Peyer's patch (tissue), 4 donors: ENCODE measurements at places on chromosomes 3 and 15.

GRCh38 chr15:101152914-101153313, 98.9 kb downstream of the CHSY1 start:
- DNase-seq: no peak

DNA sequence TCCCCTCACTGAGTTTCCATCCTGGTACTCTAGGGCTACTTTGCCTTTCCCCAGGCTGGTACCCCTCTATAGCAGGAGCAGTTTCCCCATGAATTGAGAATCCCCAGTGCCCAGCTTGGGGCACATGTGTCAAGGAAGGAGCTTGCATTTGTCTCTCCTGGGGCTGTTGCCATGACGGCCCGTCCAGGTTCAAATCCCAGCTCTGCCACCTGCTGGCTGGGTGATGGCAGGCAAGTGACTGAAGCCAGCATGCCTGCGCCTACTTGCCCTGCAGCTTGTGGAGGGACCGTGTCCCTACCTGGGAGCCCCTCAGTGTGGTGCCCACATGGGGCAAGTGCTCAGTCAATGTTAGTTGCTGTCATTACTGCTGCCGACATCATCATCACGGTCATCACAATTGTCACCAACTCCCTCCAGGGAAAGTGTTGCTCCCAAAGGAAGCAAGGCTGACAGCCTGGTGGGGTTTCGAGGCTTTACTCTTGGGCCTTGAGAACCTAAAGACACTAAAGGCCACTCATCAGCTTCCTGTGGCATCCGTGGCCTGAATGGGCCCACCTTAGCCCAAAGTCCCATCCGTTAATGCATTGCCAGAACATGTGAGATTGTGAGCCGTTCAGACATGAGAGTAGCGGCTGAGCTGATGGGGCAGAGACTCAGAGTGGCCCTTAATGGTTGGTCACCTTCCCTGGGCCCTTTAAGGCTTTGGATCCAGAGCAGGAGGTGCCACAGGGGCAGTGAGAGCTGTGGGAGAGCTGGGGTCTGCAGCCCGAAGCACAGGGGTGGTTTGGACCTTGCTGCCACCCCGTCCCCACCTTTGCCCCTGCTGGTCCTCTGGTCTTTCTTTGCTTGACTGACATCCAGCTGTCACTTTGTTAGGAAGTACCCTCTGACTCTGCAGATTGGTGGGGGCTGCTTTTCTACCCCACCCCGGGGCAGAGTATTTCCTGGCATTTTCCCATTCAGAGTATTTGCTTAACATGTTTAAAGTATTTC, 144.4 kb downstream of the DNAJB8 start:
- peak; percentile 57 for DNase-seq

DNA sequence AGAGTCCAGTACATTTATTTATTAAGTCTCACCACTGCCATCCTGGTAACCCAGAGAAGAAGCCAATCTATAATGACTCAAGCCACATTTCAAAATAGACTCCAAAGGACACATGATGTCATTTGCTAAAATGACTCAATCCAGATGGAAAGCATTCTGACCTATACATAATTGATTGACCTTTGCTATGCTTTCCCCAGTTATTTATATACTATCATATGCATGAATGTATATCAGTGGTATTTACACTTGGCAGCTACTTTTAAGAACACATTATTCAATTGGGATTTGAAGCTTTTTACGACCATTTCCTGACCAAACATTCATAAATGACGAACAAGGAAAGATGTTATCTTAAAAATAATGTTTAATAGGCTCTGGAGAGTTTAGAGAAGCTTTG, 297.2 kb downstream of the FHIT start:
- DNase-seq: no peak

DNA sequence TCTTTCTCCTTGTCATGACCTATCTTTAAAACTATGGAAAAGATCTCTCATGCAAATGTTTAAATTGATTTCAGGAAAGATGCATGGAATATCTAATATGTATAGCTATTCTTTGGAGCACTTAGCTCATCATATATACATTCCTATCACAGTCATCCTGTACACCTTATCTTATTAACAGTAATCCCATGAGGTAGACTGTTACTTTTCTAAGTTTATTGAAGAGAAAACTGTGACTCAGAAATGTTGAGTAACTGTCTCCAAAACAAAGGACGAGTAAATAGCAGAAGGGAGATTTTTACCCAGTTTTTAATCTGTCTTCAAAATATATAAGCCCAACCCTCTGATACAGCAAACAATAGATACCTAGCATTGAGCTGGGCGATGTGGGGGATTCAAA, 308.3 kb downstream of the GAP43 start:
- DNase-seq: no peak

- DNase-seq: no peak
These were observed 142.8 kb downstream of the TCF12 start for GRCh38 chr15:57061281-57061680.

DNA sequence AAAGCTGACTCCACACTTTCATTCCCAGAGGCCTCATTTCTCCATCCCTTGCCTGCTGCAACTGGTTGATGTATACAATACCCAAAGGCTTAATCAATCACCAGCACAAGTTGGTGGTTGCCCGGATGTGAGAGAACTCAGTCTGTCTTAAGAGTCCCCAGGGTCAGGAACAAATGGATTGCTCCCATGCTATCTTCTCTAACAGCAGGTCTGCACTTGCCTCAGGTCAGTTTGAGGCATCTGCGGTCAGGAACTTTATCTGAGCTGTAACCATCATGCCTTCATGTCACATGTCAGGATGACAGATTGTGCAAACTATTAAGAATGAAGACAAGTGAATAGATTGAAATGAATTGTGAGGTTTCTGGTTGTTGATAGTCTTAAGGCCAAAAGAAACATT, 56.1 kb downstream of the BFSP2 start:
- no peak for DNase-seq

DNA sequence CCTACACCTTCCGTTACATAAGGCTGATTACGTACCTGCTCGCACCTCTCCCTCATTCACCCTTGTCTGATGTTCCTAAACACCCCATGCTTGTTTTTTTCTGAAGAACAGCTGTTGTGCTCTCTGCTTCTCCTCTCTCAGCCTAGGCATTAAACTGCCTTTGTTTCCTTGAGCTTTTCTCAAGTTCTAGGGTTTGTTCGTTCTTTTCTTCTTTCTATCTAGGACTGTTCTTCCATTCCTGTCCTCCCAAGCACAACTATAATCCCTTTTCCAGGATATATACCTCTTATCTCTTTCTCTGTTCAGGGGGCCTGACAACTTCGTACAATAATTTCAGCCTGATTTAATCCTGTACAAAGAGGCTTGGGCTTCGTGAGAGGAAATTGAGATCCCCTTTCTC, 11.4 kb downstream of the SYN2 start:
- DNase-seq: no peak

DNA sequence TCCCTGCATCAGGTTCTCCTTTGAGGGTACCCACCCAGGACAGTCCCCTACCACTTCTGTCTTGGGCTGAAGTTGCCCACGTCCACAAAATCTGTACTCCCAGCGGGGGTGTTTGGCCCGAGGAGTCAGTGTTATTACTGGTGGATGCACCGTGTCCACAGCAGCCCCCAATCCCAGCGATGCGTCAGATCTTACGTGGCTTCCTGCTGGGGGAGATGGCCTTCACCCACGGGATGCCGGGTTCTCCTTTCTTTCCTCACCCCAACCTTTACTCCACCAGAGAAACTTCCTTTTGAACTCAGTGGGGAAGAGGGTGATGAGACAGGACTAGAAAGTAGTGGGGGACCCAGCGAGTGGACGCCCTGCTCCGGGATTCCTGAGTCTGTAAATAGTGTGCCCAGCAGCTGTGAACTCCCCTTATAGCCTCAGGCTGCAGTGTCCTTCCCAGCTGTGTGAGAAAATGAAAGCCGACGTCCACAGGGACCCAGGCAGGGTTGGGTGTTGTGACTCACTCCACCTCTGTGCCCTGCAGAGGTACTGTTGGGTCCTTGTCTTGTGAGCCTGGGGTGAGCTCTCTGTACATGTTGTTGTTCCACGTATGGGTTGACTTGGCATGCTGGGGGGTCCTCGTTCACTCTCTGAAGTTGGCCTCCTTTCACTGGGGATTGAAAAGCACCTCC, 31.5 kb downstream of the CRTAP start:
- DNase-seq: no peak

- DNase-seq: no peak
These were observed 12.1 kb downstream of the MRPS22 start for GRCh38 chr3:139355891-139356290.

DNA sequence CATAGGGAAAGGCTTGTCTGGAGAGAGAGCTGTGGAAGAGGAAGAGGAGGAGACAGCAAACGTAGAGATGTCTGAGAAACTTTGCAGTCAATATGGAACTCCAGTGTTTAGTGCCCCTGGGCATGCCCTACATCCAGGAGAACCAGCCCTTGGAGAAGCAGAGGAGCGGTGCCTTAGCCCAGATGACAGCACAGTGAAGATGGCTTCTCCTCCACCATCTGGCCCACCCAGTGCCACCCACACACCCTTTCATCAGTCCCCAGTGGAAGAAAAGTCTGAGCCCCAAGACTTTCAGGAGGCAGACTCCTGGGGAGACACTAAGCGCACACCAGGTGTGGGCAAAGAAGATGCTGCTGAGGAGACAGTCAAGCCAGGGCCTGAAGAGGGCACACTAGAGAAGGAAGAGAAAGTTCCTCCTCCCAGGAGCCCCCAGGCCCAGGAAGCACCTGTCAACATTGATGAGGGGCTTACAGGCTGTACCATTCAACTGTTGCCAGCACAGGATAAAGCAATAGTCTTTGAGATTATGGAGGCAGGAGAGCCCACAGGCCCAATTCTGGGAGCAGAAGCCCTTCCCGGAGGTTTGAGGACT, 6.9 kb downstream of the MAP1A start:
- no peak for DNase-seq

GRCh38 chr3:160291290-160291908, 66.2 kb downstream of the C3orf80 start:
- DNase-seq: no peak

DNA sequence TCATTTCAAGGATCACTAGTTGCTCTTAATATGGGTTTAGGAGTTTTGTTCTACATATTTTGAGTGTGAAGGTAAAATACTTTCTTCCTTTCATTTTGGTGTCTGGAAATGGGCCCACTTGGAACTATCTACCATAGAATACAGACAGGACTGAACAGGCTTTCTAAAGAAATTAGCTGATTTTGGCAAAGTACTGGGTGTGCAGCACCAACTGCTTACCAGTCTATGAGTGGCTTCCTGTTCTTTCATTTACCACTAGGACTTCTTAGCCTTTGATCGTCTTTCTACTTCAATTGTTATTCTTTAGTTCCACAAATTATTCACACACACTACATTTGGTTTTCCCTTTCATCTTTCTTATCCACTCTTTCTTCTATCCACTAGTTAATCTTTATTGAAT, 1196.3 kb downstream of the ROBO1 start:
- no peak for DNase-seq

GRCh38 chr3:10473581-10474274, 31.7 kb downstream of the ATP2B2 start:
- no peak for DNase-seq

GRCh38 chr15:78003539-78004008, 73.9 kb downstream of the TBC1D2B start:
- DNase-seq: no peak

GRCh38 chr15:99556011-99556410, 9.8 kb upstream of the MEF2A start:
- DNase-seq: no peak

- no peak for DNase-seq
These were observed 4.1 kb downstream of the OR4F6 start for GRCh38 chr15:101807345-101807945.

- no peak for DNase-seq
These were observed 49.7 kb downstream of the GNB4 start for GRCh38 chr3:179401561-179401960.

DNA sequence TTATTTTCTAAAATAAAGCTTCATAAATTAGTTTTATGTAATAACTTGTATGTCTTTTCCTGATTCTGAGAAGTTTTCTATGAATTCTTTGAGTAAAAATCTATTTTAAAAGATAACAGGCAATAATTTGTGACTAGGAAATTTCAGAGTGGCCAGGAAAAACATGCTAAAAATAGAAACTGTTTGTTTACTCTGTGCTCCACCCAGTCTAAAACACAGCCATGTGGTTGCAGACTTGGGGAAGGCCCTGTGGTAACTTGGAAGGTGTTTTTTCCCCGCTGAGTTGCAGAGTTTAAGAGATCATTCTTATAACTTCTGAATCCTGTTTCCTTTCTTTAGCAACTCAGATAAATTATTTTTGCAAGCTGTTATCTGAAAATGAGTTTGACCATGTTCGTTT, 21.9 kb downstream of the PLCL2 start:
- DNase-seq: no peak

GRCh38 chr3:76438971-76439370, 600.9 kb upstream of the ROBO2 start:
- no peak for DNase-seq

GRCh38 chr3:141686466-141687291, 51.4 kb upstream of the RNF7 start:
- no peak for DNase-seq

DNA sequence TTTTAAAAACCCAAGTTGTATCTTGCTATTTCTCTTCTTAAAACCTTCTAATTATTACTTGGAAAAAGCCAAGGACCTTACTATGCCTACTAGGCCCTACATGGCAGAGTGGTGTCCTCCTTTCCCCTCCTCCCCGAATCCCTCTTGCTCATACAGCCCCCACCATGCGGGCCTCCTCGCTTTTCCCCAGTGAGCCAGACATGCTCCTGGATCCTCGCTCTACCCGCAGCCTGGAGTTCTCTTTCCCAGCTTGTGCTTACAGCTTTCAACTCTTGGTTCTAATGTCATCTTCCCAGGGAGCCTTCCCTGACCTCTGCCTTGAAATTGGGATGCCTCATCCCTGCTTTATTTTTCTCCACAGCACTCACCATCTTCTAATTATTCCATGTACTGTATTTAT, 111.8 kb upstream of the TLE3 start:
- no peak for DNase-seq

DNA sequence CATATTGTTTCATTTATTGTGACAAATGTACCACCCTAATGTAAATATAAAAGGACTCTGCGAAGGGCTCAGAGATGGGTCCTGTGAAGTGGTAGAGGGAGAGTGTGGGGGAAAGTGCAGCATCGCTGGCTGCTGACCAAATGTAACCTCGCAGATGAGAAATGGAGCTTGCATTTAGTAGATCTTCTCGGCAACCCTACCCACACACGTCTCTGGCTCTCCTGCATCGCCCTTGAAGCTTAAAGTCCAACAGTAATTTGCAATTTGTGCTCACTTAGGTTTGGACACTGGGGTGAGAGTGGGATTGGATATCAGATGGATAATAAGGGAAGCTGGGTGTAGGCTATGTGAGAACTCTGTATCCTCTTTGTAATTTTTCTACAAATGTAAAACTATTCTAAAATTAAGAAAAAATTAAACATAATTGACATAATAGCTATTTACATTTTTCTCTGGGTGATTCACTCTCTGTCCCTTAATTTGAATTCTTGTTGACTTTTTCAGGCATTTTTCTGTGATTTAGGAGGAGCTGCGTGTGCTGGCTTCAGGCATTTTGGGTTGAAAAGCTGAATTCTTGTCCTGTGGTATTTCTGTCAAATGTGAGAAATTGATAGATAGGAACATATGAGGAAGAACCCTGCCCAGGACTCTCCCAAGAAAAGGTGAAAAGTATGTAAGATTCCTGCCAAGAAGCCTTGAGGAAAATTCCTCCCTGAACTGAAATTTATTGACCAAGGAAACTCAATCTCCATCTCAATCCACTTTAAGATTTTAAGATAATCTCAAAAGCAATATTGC, 524.7 kb upstream of the MCTP2 start:
- no peak for DNase-seq
